ENCODE measurements at places on chromosomes 4 and X.

DNA sequence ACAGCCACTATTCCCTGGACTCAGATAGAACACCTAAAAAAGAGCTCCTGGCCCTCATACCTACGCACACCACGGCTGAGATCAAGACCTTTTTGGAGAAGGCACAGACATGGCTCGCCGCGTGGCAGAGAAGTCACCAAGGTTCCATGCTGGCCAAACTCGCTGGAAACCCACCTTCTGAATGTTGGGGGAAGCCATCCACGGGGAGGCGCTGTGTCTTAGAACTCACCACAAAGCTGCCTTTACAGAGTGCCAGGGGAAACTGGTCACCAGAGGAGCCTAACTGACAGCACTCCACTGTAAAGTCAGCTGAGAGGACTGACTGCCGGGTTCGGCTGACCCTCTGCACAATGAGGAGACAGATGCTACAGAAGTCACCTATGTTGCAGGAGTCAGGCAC, 97.9 kb downstream of the NEUROG2 start:
- DNase-seq, result peak; percentile 50

DNA sequence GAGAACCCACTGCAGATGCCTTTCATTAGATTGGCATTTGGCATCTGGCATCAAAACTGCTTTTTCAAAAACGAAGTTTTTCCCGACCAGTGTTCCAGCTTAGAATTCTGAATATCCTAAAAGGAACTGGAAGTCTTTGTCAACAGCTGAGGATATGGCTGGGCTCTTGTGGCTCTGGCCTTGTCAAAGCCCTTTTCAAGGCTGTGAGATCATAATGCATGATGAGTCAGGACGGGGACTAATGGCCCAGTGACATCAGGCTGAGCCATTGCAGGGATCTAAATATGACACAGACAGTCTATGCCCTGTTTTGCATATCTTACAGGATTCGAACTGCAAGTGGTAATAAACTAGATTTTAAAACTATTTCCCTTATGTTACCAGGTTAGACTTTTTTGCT, 306.4 kb downstream of the PTTG2 start:
- no peak for DNase-seq

- DNase-seq, result peak; percentile 86
Measured at GRCh38 chrX:109732807-109733612, at the start of gene ACSL4. Gene ACSL4 (minus strand): TSS chrX:109733257. CDS start chrX:109683363, 49,894 bp downstream.

DNA sequence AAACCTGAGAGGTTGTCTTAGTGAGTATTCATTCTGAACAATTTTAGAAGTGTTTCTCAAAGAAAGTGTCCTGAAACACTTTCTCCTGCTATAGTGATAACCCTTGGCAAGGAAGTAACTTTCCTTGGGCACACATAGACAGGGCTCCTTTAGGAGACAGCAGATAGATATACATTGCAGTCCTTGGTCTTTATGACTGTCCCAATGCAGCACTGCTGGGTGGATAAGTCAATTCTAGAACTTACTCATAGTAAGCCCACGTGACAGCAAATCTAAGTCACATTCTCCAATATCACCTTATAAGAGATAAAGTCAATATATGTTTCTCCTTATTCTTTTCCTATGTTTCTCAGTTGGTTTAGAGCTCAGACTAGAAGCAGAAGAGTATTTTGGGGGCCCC, 46.7 kb downstream of the GPRASP3 start:
- no peak for DNase-seq

GRCh38 chr4:38013461-38014366, 53.5 kb downstream of the PTTG2 start:
- no peak for DNase-seq

GRCh38 chr4:136650541-136651277, 881.6 kb downstream of the PCDH18 start:
- DNase-seq, result no peak

DNA sequence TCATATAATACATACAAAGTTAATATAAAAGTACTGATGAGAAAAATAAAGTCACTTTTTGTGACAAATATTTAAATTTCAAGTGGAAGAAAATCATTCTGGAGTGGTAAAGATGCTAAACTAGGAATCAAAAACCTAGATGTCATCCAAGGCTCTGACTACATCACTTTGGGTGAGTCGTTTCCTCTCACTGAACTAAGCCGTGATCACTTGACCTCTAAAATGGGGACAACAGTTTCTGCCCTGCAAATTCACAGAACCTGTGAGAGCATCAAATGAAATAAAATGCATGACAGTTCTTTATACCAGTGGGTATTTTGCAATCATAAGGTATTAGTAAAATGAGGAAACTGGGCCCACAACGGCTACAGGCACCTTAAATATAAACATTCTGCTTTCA, 63.8 kb downstream of the PRDM5 start:
- DNase-seq, result no peak

- DNase-seq, result no peak
Measured at GRCh38 chr4:3128976-3129375, 54.5 kb downstream of the HTT start.

DNA sequence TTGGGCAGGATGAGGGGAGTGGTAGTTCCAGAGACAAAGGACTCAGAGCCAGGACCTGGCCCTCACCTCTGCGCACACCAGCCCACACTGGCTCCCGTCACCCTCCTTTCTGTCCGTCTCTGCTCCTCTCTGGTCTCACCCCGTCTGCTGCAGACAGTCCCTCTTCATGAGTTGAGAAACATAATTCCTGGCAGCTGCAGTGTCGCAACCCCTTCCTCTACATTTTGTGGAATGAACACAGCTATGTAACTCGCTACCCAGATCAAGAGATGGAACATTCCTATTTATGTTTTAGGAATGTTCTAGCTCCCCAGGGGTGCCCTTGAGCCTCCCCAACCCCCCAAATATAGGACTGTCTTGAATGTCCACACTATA, 59.3 kb downstream of the SHROOM2 start:
- no peak for DNase-seq

DNA sequence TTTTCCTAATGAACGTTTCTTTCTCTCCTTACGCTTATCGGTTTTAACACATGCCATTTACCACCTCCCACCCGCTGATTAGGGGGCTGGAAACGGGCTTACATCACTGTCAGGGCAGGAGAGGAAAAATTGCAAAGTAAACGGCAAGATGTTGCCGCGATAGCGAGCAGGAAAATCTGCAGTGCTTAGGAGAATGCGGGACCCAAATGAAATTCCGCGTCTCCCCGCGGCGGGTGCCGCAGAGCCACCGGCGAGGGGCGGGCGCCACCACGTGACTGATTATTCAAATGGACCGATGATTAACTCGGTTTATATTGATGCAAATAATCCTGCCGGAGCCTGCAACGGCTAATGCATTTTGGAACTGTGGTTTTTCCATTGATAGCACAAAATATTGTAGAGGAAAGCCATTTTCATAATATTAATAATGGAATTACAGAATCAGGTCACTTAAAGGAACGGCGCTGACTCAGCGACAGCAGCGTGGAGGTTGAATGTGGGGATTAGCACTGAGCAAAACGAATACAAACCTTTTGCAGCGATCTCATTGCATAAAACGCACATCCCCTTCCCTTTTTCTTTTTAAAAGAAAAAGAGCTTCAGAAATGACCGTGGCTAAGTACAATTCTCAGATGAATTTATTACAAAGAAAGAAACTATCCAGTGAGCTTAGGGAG, 224.2 kb downstream of the STIM2 start:
- peak; percentile 74 for DNase-seq

DNA sequence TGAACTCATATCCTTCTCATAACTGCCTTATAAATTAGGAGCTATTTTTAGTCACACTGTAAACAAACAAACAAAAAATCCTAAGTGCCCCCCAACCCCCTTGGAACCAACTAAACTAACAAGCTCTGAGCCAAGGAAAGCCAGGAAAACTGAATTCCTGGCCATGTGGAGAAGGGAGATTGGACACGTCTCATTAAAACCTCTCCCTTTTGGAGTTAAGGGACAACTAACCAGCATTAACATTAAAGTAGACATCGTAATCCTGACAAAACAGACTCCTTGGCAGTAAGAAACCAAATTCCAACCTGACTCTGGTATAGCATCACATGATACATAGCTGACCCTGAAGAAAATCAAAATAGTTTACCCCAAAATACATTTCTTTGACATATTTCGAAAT, 937.1 kb upstream of the GRIA3 start:
- DNase-seq, result no peak

DNA sequence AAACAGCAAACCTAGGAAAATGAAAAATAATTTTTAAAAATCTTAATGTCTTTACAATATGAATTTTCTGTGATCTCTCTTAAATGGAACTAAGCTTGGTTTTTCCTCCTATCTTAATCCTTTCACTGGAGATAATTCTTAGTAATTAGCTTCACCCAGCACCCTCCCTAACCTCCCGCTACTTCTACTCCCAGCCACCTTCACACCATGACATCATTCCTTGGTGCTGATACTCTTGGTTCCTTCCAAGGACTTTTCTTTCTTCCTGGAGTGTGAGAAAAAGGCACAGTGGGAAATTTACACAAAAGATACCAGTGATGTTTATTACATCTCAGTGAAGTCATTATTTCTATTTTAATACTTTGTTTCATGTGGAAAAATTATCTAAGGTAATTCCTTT, 163.6 kb upstream of the PLAC1 start:
- DNase-seq, result no peak

- no peak for DNase-seq
Measured at GRCh38 chr4:24632011-24632410, 47.7 kb upstream of the DHX15 start.

- no peak for DNase-seq
Measured at GRCh38 chrX:76127341-76127740, 45.5 kb upstream of the PBDC1 start.

- no peak for DNase-seq
Measured at GRCh38 chr4:57973819-57974218, 863.6 kb upstream of the IGFBP7 start.

DNA sequence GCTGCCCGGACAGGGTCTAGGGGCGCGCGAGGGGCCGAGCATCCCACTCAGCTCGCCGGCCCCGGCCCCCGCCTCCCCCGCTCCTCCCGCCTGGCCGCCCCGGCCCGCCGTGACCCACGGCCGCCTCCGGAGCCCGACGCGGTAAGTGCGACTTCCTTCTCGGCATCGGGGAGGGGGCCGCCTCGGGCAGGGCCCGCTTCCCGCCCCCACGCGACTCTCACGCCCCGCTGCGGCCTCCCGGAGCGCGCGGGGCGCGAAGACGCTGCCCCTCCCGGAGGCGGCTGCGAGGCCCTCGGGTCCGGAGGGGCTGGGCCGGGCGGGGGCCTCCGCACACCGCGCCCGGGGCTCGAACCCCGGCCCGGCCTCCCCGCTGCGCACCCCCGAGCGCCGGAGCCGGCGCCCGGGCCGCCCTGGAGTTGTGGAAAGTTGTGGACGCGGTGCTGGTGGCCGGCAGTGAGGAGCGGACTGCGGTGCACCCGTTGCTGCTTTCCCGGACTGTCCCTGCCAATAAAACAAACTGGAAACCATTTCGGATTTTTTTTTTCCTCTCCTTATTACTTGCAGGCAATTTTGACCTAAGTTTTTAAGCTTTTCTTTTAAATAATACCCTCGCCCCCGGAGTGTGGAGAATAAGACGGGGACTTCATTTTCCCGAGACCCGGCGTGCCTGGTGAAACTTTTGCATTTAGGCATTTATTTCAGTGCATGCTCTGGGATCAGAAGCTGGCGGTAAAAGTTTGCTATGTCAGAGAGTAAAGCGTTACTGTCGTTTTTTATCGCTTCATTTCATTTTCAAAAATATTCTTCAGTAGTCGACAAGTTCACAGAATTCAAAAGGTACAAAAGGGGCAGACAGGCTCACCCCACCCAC, 13.0 kb upstream of the TMEM156 start:
- peak; percentile 64 for DNase-seq

- DNase-seq, result no peak
Measured at GRCh38 chr4:182547435-182547834, 304.2 kb downstream of the TENM3 start.

GRCh38 chrX:136762820-136763452, 17.8 kb downstream of the ARHGEF6 start:
- DNase-seq, result no peak

DNA sequence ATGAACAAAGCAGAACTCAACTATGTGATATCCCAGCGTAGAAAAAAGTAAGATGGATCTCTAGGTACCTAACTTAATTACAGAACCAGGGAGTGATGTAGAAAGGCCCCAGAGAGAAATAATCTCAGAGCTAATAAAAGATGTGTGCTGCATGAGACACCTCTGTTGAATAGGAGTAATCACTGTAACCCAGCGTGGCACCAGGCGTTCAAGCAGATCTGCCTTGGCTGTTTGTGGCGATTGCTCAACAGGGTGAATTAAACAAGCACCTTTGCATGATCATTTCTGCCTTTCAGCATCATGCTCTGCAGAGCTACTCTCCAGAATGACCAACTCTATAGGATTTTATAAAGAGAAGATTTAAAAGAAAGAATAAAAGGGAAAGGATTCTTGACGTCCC, 81.7 kb upstream of the KCNIP4 start:
- DNase-seq, result peak; percentile 7

GRCh38 chrX:118528071-118528737, 32.6 kb downstream of the DOCK11 start:
- no peak for DNase-seq

- DNase-seq, result no peak
Measured at GRCh38 chr4:109319684-109320083, 17.2 kb upstream of the COL25A1 start.

DNA sequence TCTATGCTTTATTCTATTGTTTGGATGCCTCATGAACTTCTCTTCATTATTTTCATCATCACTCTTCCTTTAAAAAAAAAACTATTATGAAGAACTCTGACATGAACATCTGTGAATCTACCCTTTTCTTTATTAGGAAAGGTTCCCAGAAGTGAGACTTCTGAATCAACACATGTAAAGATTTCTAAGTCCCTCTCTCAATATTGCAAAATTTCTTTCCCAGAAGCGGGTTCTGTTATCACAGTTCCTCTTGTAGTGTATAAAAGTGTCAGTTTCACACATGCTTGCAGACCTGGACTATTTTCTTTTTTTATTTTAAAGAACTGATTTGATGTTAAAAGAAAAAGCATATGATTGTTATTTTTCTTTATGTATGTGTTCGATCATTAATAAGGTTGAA, 330.8 kb upstream of the KLF3 start:
- DNase-seq, result no peak

- DNase-seq, result no peak
Measured at GRCh38 chrX:19555236-19555635, 39.9 kb upstream of the MAP3K15 start.

- DNase-seq, result no peak
Measured at GRCh38 chr4:30610361-30610760, 109.8 kb upstream of the PCDH7 start.

DNA sequence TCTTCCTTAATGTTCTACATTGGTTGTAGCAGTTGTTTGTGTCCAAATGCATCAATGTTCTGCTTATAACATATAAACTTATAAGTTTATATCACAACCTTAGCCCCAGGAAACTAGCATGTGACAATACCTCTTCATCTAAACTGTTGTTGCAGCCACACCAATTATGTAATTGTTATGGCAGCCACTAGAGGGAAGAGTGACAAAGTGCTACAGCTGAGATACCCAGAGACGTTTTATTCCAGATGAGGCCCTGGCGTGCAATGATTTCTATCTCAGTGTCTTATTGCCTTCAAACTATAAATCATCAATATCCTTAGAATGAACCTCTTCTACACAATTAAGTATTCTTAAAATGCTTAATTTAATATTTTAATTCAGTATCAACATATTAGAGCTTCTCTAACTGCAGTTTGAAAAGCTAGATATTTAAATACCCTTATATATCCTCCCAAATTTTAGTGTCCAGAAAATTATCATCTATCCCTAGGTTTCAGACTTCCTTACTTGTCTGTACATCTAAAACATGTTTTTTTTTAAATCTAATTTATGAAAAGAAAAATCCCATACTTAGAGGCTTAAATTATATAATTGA, 171.6 kb downstream of the PCDH10 start:
- peak; percentile 57 for DNase-seq

- DNase-seq, result no peak
Measured at GRCh38 chr4:68592673-68593072, 16.6 kb upstream of the UGT2B17 start.

- DNase-seq, result no peak
Measured at GRCh38 chrX:29275928-29276327, 688.7 kb downstream of the IL1RAPL1 start.
